Heart left ventricle (tissue), 16 donors: ENCODE measurements at places on chromosomes 3 and 15. TPM values are rescaled to one million over a fixed set of nuclear protein-coding genes. Genes with fewer than 3 reads are reported as not detected.

DNA sequence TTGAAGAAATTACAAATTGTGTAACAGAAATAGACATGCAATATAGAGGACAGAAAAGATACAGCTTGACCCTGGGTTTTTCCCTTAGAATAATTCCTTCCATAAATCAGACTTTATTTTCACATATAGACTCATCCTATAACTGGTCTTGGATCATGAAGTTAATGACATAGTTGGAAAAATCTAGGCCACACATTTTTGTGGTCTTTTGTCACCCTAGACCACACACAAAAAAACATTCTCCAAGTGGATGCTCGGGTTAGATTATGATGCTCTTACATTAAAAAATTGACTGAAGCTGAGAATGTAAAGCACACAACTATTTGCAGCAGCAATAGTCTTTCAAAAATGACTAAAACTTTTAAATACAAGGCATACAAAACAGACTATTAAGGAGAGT is 7.5 kb upstream of the PLA2G4D start:
- no peaks in the 10 kb centered on the region for H3K36me3 ChIP-seq
- H3K27me3 ChIP-seq: no peaks in the 10 kb centered on the region
- H3K4me1 ChIP-seq: no peaks in the 10 kb centered on the region
- H3K4me3 ChIP-seq: no peak overlapping the region
- H3K27ac ChIP-seq: no peak overlapping the region
- no peak for DNase-seq

- no peaks in the 10 kb centered on the region for H3K4me1 ChIP-seq
- H3K36me3 ChIP-seq: no peaks in the 10 kb centered on the region
- no peak overlapping the region for H3K27ac ChIP-seq
- H3K27me3 ChIP-seq: peaks cover 23% of the 10 kb centered on the region
- DNase-seq: no peak
These were observed 125.4 kb downstream of the NUP210 start for GRCh38 chr3:13294442-13295351.

DNA sequence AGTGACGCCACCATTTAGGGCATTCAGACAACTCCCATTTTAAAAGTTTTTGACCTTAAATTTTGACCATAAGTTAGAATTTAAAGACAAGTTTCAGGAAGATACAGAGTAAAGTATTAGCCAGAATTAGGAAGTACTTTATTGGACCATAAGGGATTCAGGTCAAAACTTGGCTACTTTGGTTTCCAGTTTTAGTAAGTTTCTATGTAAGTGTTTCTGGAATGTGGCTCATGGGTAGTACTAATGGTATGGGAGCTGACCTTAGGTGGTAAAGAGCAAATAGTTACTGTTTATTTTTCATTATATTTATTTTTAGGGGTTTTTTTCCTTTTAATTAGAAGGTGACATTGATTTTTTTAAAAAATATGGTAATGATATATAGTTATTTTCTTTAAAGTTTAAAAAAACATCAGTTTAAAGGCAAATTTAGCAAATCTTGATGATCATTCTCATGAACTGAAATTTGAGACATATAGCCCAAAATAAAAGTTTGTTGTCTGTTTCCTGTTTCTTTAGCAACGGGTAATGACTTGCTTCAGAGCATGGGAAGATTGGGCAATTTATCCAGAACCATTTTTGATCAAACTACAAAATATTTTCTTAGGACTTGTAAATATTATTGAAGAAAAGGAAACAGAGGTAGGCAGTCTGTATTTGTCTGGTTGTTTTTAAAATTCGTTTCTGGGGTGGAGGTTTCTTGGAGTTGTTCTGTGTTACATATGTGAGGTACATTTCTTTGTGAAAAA is 34.3 kb downstream of the U2SURP start:
- no peaks in the 10 kb centered on the region for H3K27me3 ChIP-seq
- no peak overlapping the region for H3K4me3 ChIP-seq
- no peaks in the 10 kb centered on the region for H3K4me1 ChIP-seq
- DNase-seq: no peak
- H3K36me3 ChIP-seq: peaks cover 89% of the 10 kb centered on the region

DNA sequence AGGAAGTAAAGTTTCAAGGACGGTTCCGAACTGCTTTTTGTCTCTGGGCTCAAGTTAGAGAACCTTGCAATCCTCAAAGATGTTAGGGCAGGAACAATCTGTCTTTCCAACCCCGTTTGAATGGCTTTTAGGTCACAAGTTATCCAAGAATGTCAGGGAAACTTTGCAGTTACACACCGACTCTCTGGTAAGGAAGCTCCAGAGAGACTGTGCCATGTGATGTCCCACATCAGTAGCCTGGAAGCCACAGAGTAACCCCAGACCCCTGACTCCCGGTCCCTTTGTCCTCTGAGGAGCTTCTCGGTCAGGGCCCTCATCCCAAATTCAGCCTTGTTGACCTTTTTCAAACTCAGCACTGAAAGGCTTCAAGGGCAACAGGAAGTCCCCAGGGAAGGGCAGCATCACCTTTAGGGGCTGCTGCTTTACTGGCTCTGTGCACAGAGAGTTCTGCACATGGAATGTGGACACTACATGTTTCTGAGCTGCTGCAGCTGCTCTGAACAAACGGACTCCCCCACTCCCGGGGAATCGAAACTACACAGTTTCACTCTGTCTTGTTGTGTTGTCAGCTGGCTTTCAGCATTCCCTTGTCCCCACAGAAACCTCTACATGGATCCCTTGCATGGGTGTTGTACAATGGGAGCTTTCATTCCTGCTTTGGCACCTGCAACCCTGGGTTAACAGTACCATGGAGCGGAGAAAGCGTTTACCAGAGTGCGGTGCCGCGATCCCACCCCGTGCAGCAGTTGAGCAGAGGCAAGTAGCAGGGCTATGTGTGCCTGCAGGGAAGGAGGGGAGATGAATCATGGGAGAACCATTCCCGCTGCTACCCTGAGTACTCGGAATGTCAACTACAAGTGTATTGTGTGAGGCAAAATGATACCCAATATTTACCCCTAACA is 408.2 kb upstream of the THBS1 start:
- H3K36me3 ChIP-seq: no peaks in the 10 kb centered on the region
- no peak for DNase-seq
- H3K4me1 ChIP-seq: peaks cover 14% of the 10 kb centered on the region

DNA sequence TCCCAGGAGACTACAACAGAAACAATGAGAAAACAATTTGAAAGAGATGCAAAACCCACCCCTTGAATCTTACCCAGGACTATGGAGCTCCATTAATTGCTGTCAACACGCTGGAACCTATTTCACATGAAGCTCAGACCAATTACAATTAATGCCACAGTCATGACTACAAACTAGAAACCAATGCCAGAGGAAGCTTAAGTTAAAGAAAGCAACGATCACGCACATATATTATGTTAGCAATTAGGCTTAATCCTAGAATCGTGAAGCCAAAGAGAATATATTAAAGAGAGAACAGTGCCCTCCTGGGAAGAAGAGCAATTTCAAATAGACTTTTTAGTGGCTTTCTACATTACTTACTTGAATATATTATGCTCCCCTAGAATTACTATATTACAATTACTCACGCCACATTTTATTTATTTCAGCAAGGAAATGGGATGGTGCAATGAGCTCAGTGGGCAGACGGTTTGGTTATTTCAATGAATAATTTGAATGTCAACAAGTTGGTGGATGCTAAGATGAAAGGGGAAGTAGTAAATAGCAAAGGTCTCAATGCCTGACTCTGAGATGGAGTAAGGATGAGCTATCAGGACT is 125.5 kb downstream of the GREM1 start:
- DNase-seq: no peak
- no peak overlapping the region for H3K27ac ChIP-seq
- no peak overlapping the region for H3K4me3 ChIP-seq
- no peaks in the 10 kb centered on the region for H3K4me1 ChIP-seq

GRCh38 chr3:118001380-118001779 is 1033.3 kb downstream of the IGSF11 start:
- H3K36me3 ChIP-seq: no peaks in the 10 kb centered on the region
- H3K27me3 ChIP-seq: no peaks in the 10 kb centered on the region
- H3K4me1 ChIP-seq: peaks cover 12% of the 10 kb centered on the region
- no peak for DNase-seq

DNA sequence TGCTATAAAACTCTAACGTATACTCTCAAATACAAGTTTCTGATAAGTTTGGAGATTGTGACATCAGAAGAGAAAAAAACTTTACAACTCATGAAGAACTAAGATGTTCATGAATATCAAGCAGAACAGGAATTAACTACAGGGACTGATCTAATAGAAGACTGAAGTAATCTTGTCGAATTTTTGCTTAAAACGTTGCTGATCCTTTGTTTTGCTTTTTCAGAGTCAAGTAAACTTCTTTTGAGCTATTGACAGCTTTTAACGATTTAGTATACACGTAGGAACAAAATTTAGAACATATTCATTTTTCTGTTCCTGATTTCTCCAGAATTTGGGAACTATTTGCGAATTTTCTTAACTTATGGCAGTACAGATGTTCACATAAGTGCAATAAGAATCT is 610.2 kb downstream of the SI start:
- H3K4me1 ChIP-seq: no peaks in the 10 kb centered on the region
- H3K27me3 ChIP-seq: no peaks in the 10 kb centered on the region
- H3K36me3 ChIP-seq: no peaks in the 10 kb centered on the region
- DNase-seq: no peak
- H3K27ac ChIP-seq: no peak overlapping the region

DNA sequence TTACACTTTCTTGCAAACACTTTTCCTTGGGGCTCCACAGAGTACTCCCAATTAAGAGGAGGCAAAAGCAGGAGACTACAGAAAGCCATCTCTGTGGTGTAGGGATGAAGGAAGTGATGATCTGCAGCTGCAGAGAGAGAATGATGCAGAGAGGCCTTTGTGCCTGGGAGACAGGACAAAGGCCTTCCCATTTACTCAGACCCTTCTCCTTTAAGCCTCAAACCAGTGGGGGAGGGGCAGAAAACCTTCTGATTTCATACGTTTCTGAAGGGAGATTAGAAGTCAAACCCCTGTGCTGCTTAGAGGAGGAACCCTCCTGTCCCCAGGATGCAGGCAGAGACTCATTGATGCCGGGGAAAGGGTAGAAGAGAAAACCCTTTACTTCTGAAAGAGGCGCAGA is 130.8 kb downstream of the NEO1 start:
- no peak for DNase-seq
- H3K27me3 ChIP-seq: no peaks in the 10 kb centered on the region
- no peaks in the 10 kb centered on the region for H3K4me1 ChIP-seq

- DNase-seq: no peak
- no peak overlapping the region for H3K27ac ChIP-seq
- H3K4me3 ChIP-seq: peak overlapping the region; percentile 51
- H3K27me3 ChIP-seq: peaks cover 77% of the 10 kb centered on the region
- no peaks in the 10 kb centered on the region for H3K4me1 ChIP-seq
These were observed 534 bp downstream of the FRMD5 start for GRCh38 chr15:44194323-44195150.

DNA sequence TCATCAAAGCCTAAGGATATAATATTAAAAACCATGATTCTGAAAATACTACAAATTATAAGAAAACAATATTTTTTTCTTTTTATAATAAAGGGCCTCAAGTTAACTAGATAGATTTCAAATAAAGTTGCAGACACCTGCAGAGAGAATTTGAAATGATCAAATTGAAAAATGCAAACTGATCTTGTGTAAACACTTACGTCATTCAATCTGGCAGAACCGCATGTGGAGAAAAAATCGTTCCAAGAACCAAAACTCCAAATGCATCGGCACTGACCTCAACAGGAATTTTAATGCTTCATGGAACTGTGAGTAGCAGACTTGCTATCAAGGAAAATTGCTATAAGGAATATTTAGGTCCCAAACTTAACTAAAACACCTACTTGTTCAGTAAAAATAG is 17.2 kb downstream of the CPA3 start:
- H3K36me3 ChIP-seq: no peaks in the 10 kb centered on the region
- no peak for DNase-seq
- H3K4me1 ChIP-seq: no peaks in the 10 kb centered on the region
- H3K4me3 ChIP-seq: no peak overlapping the region
- H3K27ac ChIP-seq: no peak overlapping the region
- no peaks in the 10 kb centered on the region for H3K27me3 ChIP-seq

GRCh38 chr3:88986834-88987233 is 120.6 kb upstream of the EPHA3 start:
- no peak overlapping the region for H3K27ac ChIP-seq
- no peaks in the 10 kb centered on the region for H3K4me1 ChIP-seq
- no peak for DNase-seq
- H3K36me3 ChIP-seq: no peaks in the 10 kb centered on the region
- no peak overlapping the region for H3K4me3 ChIP-seq

DNA sequence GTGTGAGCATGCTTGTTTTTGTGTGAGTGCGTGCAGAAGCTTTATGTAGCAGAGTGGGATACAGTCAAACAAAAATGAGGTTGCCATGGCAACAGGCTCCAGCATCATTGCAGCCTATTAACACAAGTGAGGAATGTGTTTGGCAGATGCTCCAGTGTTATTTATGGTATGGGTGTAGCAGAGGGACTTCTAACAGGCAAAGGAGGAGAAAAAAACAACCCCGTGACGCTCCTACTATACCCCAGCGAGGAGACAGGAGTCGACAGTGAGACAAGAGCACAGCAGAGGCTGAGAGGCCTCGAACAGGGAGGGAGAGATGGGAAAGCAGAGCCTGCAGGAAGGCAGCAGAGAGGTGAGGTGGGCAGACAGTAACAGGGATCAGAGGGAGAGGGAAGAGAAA is 4.9 kb downstream of the ADCY5 start:
- H3K27ac ChIP-seq: no peak overlapping the region
- peak overlapping the region; percentile 87 for H3K4me3 ChIP-seq
- peaks cover 7% of the 10 kb centered on the region for H3K27me3 ChIP-seq
- H3K4me1 ChIP-seq: no peaks in the 10 kb centered on the region
- DNase-seq: no peak

GRCh38 chr3:157089455-157090221 is 70.3 kb downstream of the CCNL1 start:
- H3K27me3 ChIP-seq: no peaks in the 10 kb centered on the region
- H3K27ac ChIP-seq: peak overlapping the region; percentile 99
- no peaks in the 10 kb centered on the region for H3K36me3 ChIP-seq
- DNase-seq: peak; percentile 66
- peaks cover 53% of the 10 kb centered on the region for H3K4me1 ChIP-seq

GRCh38 chr3:196662711-196663571 is 23.4 kb downstream of the NRROS start:
- peaks cover 4% of the 10 kb centered on the region for H3K36me3 ChIP-seq
- H3K4me3 ChIP-seq: no peak overlapping the region
- no peak overlapping the region for H3K27ac ChIP-seq
- H3K4me1 ChIP-seq: no peaks in the 10 kb centered on the region
- H3K27me3 ChIP-seq: no peaks in the 10 kb centered on the region

DNA sequence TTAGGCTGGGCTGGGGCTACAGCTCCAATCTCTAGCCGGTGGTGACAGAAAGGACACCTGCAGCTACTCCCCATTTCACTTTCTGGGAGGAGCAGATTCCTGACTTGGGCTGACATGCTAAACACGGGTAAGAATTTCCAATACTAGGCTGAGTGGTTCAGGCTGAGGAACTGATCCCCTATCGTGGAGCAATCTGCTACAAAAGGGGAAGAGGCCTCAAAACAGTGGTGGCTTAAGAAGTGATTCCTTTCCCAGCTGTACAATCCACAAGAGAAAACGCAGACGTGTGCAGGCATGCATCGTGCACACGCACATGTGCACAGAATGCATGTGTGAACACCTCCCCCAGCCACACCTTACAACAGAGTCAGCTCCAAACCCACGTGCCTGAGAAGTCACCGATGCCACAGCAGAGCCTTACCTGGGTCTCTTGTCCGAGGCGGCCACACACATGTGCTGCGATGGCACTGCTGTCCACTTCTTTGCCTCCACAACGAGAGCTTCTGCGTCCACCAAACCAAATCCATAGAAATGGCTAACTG is 86.7 kb upstream of the SNRPA1 start:
- no peaks in the 10 kb centered on the region for H3K27me3 ChIP-seq
- no peaks in the 10 kb centered on the region for H3K4me1 ChIP-seq
- no peak overlapping the region for H3K27ac ChIP-seq
- H3K36me3 ChIP-seq: peaks cover 33% of the 10 kb centered on the region

TMEM207 gene
- not detected for polyA plus RNA-seq

PSMD6 gene
- polyA plus RNA-seq: 60.1 TPM

OR5K2 gene
- not detected for polyA plus RNA-seq

SPG21 gene
- polyA plus RNA-seq: 34.9 TPM

MUC20 gene
- polyA plus RNA-seq: 3.2 TPM

CCNB2 gene
- 0.18 TPM for polyA plus RNA-seq
